Stimulated activated CD8-positive, alpha-beta memory T cell treated with anti-CD3 and anti-CD28 coated beads, Interleukin-15, amount 100 ng/mL, for 4 hours (primary cell): ENCODE measurements at places on chromosomes 3 and 15.

DNA sequence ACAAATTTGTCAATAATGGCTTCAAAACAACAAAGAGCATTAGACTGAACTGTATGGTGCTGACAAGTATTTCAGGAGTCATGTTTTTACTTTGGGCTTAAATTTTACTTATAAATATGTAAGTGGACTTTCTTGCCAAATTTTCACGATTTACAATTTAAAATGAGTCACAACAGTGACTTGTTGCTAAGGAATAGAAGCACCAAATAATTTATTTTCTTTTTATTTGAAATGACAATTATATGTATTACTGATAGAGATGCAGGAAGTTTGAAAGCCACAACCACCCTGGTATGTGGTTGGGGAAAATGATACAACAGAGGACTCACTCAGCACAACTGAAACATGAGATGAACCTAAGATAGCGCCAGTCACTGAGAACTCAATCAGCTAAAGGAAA is 90.3 kb downstream of the FMN1 start:
- DNase-seq: peak; percentile 14

GRCh38 chr3:122232485-122232884 is 49.0 kb downstream of the CASR start:
- no peak for DNase-seq

DNA sequence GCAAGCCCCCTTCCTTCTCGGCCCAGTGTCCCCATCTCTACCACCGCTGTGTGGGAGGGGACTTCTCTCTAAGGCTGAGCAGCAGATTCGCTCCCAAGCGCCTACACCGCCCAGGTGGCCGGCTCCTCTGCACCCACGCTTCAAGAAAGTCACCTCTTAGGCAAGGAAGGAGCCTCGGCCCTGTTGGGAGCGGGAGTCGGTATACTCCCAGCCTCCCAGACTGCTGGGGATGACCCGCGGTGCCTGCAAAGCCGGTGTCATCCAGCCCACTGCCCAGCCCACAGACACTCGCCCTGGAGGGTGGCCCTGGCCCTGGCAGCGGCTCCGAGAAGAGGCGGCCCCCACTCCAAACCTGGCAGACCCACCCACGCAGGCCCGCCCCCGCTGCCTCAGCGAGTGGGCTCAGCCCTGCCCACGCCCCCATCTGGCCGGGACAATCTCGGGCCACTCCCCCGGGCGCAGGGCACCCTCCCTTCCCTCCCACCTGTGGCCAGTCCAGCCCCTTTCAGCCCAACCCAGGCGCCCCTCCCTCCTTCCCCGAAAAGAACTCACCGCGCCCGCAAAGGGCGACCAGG is 396 bp downstream of the CHRNB4 start:
- no peak for DNase-seq

- no peak for DNase-seq
These were observed 39.1 kb upstream of the LRTM1 start for GRCh38 chr3:54966979-54967378.

- no peak for DNase-seq
These were observed 73.0 kb upstream of the FRMD4B start for GRCh38 chr3:69458803-69459365.
